ENCODE measurements at places on chromosomes 1 and 21. TPM values are rescaled to one million over a fixed set of nuclear protein-coding genes. Genes with fewer than 3 reads are reported as not detected.

WNT3A gene
- total RNA-seq: not detected

DNA sequence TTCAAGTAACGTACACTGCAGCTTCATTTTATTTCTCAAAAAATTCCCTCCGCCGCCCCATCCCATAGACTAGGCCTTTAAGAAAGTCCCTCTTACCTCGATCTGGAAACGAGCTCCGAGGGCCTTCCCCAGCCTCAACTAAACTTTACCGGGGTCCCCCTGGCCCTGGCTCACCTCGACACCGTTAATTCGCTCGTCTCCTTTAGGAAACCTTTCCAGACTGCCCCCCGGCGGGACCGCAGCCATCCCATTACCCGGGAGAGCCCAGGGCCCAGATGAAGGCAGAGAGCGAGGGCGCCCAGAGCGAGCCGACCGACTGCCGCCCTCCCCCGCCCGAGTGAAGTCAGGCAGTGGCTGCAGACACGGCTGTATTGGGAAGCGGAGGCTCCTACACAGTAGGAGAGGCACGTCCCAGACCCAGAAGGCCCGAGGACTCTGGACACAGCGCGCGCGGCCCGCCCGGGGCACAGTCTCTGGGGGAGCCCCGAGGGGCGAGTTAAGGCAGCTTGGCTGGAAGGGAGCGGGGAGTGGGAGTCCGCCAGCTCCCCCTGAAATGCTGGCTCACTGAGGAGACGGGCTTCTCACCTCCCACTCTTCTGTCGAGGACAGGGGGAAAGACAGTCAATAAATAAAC is 14.6 kb downstream of the SEMA6C start:
- no peak for DNase-seq

TLCD4 gene
- total RNA-seq: 11.6 TPM

VASH2 gene
- total RNA-seq: 1.5 TPM

GRCh38 chr1:232988572-232989040 is 38.2 kb downstream of the NTPCR start:
- DNase-seq: no peak

DNA sequence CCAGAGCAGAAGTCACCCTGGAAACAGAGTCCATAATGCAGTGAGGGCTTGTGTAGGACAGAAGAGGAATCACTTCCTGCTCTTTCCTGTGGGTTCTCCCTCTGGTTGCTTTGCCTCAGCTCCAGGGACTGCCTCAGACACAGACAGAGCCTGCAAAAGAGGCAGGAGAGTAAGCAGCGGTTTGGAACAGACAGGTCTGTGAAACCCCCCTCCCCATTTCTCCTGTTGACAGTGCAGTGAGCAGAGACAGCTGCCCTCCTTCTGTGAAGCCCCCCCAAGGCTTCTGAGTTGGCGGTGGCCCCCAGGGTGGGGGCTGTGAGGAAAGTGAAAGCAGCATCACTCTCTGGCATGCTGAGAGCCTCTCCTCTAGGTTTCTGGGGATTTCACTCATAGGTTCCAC is 53.0 kb downstream of the MAB21L3 start:
- no peak for DNase-seq

DNA sequence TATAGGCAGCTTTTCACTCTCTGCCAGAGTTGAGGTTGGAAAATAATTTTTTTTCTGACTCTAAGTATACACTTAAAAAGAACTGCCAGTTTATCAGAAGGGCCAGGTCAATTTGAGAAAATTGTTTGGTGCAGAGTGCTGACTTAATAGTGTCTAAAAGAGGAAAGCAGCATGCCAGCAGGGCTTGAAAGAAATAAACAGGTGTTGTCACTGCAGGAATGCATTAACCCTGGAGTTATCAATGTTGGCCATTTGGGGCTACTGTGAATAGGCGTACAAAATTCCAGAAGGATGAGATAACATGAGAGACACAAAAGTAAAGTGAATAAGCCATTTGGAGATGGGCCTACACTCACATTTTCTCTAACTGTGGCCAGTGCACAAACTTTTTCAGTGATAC is 220.6 kb upstream of the PLD5 start:
- DNase-seq: no peak

DNA sequence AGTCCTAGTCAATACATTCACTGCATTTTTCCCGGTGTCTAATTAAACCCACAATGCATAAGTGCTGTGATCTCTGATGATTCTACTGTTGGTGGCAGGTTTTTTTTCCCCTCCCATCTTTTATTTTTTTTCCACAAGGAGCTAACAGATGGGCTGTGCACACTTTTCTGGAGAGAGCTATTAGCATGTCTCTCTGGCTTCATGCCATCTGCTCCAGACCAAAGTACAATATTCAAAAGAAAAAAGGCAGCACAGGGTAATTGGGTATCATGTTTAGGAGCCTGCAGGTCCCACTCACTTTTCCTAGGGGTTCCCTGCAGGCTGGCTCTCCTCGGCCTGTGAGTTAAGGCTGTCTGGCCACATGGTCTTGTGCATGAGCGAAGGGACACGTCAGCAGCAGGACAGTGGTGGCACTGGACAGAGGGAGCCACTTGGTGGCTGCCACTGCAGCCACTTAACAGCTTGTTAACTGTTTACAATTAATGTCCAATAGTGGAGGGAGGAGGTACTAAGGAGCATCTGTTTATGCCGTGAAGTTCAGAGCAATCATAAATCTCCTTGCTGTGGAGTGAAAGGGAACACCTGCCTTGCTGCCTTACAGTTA is 53.5 kb upstream of the C8B start:
- DNase-seq: no peak

KPNA6 gene
- 80.7 TPM for total RNA-seq

- no peak for DNase-seq
Measured at GRCh38 chr1:77625250-77625649, 57.2 kb downstream of the ZZZ3 start.

GRCh38 chr1:42146626-42147320 is 6.4 kb upstream of the GUCA2B start:
- no peak for DNase-seq

DNA sequence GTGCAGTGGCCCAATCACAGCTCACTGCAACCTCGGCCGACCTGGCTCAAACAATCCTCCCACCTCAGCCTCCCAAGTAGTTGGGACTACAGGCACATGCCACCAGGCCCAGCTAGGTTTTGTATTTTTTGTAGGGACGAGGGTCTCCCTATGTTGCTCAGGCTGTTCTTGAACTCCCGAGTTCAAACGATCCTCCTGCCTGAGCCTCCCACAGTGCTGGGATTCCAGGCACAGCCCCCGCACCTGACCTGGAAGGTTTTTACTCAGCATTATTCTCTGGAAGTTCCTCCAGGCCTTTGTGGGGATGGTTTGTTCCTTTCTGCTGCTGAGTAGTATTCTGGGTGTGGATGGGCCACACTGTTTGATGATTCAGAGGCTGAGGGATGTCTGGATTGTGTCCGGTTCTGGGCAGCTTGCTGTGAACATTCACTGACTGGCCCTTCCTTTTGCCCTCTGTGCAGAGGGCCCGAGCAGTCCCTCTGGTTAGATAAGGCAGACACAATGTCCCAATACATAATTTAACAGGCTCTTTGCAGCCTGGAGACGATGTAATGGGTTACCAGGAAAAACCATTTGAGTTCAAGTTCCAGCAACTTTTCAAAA is 6.0 kb upstream of the TRAPPC10 start:
- no peak for DNase-seq

GRCh38 chr1:147720557-147720956 is 39.8 kb downstream of the GJA5 start:
- no peak for DNase-seq

DNA sequence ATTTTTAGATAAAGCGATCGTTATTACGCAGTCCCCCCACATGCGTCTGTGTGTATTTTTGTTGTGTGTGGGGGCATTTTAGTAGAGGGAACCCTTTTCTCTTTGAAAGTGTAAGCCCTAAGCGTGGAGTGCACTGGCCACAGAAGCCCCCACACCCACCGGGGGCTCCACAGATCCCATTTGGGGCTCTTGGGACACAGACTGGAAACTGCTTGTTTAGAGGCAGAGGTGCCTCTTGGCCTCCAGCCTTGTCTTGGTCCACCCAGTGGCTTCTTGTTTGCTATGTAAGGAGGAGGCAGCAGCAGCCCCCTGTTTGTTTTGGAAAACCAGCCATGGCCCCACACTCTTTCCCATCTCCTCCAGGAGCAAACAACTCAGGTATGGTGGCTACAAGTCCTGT is 42.8 kb downstream of the SLC37A1 start:
- no peak for DNase-seq

- peak; percentile 18 for DNase-seq
Measured at GRCh38 chr1:33897092-33897725, 33.3 kb downstream of the HMGB4 start.

DNA sequence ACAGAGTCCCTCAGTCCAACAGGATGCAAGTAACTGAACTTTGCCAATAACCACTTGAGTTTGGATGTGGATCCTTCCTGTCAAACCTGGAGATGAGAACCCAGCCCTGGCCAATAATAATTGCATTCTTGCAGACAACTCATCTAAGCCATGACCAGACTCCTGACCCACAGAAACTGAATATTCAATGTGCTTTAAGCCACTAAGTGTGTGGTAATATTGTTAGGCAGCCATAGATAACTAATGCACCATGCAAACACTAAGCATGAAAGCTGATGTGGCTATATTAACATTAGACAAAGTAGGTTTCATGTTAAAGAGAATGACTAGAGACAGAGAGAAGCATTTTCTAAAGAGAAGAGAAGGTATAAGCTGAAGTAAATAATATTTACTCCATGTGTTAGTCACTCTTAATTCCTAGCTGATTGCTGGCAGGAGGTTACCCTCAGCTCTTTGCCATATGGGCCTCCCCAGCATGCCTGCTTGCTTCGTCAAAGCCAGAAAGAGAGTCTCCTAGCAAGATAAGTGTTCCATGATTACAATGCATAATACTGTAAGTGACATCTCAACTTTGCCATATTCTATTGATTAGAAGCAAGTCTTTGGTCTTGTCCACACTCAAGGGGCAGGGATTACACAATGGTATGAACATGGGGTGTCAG is 276.4 kb upstream of the PLXNA2 start:
- no peak for DNase-seq

- peak; percentile 25 for DNase-seq
Measured at GRCh38 chr1:18100491-18101063, 7.0 kb upstream of the IGSF21 start.

GRCh38 chr1:116382857-116383483 is 9.9 kb downstream of the ATP1A1 start:
- no peak for DNase-seq

DNA sequence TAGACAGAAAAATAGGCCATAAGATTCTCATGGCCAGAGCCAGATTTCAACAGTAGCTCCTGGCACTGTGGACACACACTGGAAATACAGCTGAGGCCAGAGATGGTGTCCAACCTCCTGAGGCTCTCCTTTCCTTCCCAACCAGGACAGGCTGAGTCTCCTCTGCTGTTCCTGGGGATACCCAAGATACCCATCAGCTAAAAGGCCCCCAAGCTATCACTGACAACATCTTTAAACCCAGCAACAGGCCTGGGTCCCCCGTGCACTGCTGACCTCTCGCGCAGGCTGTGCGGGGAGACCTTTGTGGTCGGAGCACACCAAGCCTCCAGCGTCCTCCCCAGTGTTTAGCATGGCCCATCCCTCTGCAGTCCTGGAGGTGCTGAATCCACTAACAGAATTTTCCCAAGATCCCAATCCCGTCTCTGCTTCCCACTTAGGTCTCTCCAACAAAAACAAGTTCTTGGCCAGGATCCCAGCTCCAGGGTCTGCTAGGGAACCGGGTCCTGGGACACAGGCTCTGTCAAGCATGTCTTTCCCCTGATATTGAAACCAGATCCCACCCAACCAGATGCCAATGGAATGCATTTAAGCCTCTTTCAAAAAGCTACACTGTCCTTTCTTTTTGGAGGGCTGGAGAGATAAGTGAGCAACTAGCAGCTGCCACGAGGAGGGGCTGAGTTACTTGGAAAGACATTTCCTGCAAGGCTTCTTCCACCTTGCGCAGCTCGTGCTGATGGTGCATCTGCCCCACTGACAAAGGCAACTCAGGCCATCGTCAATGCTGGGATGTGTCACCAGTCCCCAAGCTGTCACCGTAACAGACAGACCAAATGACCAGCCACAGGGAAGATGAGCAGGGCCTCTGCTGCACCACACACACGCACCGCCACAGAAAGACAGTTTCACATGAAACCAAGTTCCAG is 73.2 kb downstream of the BCAR3 start:
- DNase-seq: no peak

GRCh38 chr1:187655104-187655503 is 826.4 kb downstream of the PLA2G4A start:
- no peak for DNase-seq

- DNase-seq: peak; percentile 84
Measured at GRCh38 chr1:12052008-12052573, 11.0 kb upstream of the TNFRSF8 start.

DNA sequence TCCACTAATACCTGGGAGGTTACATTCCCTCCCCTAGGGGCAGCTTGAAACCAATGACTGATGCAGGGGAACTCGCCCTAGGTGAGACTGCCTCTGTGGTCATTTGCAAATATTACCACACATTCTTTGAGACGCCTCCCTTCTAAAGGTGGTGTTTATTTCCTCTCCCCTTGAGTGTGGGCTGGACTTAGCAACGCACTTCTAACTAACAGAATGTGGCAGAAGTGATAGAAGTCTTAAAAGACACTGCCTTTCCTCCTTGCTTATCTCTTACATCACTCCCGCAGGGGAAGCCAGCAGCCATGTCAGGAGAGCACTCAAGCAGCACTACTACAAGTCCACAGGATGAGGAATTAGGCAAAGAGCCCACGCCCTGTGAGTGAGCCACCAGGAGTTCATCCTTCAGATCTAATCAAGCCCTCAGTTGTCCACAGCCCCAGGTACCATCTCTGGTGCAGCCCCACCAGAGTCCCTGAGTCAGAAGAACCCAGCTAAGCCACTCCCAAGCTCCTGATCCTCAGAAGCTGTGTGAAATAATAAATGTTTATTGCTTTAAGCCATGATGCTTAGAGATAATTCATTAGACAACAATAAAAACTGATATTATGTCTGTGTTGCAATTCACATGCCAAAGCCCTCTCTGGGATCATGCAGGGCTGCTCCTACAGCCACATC is 14.8 kb upstream of the MATN1 start:
- no peak for DNase-seq

- DNase-seq: no peak
Measured at GRCh38 chr1:240031009-240031408, 60.7 kb upstream of the FMN2 start.

DNA sequence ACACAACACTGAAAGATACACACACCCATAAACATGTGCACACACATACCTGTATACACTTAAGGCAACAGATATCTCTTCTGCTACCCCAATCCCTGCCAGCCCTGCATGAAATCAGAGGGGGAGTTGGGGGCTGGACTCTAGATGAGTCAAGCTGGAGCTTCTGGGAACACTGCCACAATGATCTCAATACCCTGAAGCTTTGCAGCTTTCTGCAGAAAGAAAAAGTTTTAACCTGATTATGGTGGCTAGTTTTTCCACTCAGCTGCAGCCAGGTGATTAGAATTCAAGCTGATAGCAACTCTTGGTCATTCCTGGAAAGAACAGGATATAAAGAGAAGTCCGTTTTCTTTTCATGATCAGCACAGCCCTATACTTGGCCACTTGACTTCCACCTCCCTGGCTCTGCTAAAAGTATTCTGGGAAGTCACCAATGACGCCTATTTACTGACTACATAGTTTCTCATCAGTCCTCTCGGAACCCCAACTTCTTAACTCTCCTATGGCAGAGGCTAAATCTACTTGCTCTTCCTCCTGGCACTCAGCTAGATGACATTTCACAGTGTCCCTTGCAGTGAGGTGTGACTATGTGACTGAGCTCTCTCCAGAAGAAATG is 20.7 kb upstream of the DNASE2B start:
- DNase-seq: peak; percentile 23

SPATA46 gene
- total RNA-seq: not detected

All from gastrocnemius medialis (tissue), 4 donors.